ENCODE measurements at places on chromosomes 6 and 20. TPM values are rescaled to one million over a fixed set of nuclear protein-coding genes. Genes with fewer than 3 reads are reported as not detected.

BMP2 gene
- polyA plus RNA-seq: 2.4 TPM

TTBK1 gene
- 0.04 TPM for polyA plus RNA-seq

DNA sequence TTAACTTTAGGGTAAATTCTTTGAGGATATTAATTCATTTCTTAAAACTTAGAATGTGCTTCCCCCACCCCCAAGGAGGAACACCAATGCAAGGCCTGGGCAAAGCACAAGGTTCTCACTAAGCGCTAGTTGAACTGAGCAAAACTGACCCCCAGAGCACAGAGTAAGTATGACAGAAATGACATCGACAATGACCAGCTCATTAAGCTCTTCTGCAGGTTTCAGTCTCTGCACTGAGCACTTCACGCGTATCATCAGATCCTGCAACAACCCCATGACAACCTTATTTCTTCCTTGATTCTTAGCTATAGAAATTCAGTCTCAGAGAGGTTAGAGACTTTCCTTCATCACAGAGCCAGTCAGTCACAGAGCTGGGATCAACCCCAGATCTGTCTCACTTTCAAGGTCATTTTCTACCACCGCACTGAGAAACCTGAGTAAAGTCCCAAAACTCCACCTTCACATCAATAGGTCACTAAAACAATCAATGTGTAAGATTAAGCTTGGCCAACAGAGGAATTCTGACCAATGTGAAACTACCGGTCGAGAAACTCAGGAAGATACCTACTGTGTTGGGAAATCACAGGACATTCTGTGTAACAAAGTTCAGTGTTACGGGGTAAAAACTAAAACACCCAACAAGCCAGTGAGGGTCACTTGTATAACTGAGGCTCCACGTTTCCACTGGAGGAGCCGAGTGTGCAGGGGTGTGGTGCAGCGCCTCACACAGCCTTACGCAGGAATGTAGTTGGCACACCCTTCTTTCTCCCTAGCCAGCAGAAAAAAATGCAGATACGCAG lies 129.0 kb upstream of the FOXQ1 start:
- peak; percentile 25 for DNase-seq
- no peaks in the 10 kb centered on the region for H3K4me1 ChIP-seq
- no peak overlapping the region for H3K27ac ChIP-seq
- peaks cover 2% of the 10 kb centered on the region for H3K27me3 ChIP-seq
- H3K4me3 ChIP-seq: no peak overlapping the region
- H3K36me3 ChIP-seq: no peaks in the 10 kb centered on the region

DNA sequence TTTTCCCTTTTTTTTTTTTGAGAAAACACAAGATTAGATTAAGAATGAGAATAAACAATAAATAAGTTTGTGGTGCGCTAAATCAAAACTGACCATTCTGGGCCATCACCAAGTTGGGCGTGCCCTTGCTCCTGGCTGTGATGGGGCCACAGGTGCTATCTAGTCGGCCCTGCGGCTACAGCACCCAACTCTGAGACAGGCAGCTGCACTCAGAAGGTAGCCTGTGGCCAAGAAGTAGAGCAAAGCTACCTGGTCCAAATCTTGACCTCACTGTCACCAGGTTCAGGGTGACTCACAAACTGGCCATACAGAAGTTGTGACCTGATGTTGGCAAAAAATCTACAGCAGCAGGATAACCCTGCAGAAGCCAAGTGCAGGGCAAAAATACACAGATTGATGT lies 3.4 kb downstream of the TXNDC5 start:
- H3K4me1 ChIP-seq: peaks cover 21% of the 10 kb centered on the region
- H3K27me3 ChIP-seq: peaks cover 2% of the 10 kb centered on the region
- H3K4me3 ChIP-seq: no peak overlapping the region
- peaks cover 30% of the 10 kb centered on the region for H3K36me3 ChIP-seq

DNA sequence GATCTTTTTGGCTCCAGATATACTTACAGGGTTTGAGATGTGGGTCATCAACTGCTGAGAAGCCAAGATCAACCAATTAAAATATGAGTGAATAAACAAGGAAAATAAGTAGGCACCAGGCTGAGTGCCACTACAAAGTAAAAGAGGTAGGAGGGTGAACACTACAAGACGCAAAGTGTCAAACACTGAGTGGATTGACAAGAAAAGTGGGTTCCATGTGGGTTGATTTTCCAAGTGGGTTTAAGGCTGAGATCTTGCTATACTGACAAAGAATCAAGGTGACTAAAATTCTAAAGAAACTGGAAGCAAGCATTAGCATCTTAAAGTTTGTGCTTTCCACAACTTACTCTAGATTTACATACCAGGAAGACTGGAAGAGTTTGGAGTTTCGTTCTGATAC lies 160.4 kb upstream of the SPACA1 start:
- H3K4me1 ChIP-seq: no peaks in the 10 kb centered on the region
- DNase-seq: no peak
- no peaks in the 10 kb centered on the region for H3K36me3 ChIP-seq
- H3K27ac ChIP-seq: no peak overlapping the region

DNA sequence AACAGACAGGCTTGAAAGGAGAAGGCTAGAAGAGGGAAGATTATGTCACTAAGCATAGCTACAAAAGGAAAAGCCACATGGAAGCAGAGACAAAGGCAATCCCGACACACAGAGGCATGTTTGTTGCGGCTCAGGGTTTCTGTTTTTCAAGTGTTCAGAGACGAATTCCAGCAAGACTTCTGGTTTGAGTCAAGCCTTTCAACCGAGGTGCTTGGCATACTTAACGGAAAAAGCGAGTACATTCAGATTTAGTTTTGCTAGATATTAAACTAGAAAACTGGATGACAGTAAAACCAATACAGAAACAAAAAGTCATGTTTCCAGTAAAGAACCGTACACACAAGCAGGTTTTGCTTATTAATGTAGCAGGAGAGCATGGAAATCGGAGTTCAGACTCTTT lies 27.2 kb downstream of the MCUR1 start:
- H3K27me3 ChIP-seq: no peaks in the 10 kb centered on the region
- peak; percentile 96 for DNase-seq
- no peak overlapping the region for H3K4me3 ChIP-seq
- H3K4me1 ChIP-seq: no peaks in the 10 kb centered on the region
- H3K36me3 ChIP-seq: peaks cover 16% of the 10 kb centered on the region

- H3K4me1 ChIP-seq: no peaks in the 10 kb centered on the region
- H3K27ac ChIP-seq: no peak overlapping the region
- DNase-seq: no peak
- H3K36me3 ChIP-seq: no peaks in the 10 kb centered on the region
- no peaks in the 10 kb centered on the region for H3K27me3 ChIP-seq
- H3K4me3 ChIP-seq: no peak overlapping the region
These were observed 253.1 kb downstream of the ADGB start for GRCh38 chr6:146851837-146852236.
